ENCODE measurements at places on chromosomes 12 and 14.

DNA sequence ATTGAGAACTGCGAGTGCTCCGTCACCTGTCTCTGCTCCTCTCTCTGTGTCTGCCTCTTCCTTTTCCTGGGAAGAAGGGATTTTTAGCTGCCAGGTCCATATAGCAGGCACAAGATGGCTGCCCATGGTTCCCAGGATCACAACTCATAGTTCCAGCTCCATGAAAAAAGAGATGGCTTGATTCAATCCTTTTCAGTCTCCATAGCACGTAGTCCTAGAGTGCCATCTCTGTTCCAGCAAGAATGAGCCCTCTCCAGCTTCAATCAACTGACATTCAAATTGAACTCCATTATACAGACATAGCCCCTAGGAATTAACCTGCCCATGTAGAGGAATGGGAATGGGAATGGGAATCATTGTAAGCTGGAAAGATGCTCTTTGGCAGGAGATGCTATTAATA is 34.7 kb upstream of the RTRAF start:
- DNase-seq: no peak

GRCh38 chr14:64823305-64823861 is 56.3 kb downstream of the SPTB start:
- DNase-seq: peak; percentile 52

DNA sequence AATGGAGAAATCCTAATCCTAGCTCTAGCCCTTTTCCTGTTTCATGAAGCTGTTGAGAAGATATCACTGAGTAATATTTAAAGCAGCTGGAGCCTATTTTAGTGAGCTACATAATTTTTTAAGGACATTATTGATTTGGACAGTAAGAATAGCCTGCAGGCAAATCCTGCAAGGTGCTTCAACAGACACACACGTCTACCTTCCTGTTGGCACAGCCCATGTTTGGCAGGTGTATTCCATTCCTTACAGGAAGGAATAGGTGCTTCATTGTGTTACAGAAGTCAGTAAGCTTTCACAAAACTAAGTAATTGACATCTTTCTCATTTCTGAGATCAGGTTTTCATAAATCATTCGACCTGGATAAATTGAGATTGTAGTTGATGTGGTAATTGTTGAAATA is 50.6 kb downstream of the FOXA1 start:
- DNase-seq: no peak

DNA sequence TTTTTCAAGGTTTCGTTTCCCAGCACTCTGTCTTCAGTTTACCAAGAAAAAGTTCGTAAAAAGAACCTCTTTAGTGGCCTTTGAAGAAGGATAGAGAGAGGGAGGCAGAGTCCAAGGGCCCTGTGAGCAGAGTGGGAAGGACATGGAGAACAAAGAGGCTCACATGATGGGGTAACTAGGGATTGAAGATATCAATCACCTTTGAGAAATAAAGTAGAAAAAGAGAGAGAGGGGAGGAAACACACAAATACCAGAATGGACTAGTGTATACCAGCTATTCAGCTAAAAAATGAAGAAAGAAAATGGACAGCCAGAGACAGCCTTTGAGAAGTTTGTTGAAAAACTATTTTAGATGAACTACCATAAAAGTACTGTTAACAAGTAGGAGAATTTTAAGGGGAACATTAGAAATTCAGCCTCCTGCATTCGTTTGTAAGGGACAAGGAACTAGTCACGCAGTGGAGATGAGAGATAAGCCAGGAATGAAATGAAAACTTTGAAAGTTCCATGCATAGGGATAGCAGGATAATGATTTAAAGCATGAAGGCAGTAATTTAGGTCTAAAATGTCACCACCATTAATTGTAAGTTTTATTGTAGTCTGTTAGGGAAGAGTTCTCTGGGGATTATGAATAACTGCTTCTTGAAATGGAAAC is 82.1 kb downstream of the SPTSSA start:
- DNase-seq: no peak

- no peak for DNase-seq
Measured at GRCh38 chr12:944211-944610, 5.3 kb downstream of the RAD52 start.

DNA sequence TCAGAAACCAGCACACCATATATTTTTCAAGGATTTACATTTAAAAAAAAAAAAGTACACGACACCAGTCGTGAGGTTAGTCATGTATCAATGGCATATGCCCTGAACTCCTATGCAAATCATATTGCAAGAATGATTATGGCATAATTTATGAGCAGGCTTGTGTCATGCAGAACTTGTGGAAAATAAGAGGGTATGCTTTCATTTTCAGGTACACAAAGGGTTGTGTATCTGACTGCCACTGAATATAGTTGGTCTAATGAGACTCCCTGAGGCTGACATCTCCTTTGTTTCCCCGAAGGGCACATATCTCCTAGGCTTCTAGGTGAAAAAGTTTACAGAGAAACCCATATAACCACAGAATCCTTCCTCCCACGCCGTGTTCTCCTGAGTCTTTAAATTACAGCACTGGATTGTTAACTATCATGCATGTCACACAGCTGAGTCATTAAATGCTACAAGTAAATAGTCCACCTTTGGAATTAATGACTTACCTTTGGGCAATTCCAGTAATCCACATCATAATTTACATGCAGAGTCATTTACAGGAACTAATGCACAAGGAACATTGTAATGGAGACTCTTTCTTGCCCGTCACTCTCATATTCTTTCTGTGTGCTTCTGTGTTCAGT is 356.7 kb upstream of the DIO2 start:
- no peak for DNase-seq

- no peak for DNase-seq
Measured at GRCh38 chr12:100128512-100128908, 14.2 kb downstream of the BLTP3B start.

DNA sequence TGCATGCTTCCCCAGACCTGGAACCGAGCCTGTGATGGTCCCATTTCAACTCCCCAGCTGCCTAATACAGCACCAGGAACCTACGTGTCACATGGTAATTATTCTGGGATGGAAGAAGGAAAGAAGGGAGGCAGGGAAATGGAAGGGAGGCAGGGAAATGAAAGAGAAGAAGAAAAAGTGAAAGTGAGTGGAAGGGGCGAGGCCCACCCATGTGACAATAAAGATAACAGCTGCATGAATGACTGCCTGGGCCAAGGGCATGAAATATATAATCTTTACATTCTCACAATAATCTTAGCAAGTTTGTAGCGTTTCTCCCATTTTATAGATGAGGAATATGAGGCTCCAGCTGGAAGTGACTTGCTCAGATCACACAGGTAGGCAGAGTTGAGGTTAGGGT is 245.0 kb upstream of the PWP1 start:
- DNase-seq: no peak

DNA sequence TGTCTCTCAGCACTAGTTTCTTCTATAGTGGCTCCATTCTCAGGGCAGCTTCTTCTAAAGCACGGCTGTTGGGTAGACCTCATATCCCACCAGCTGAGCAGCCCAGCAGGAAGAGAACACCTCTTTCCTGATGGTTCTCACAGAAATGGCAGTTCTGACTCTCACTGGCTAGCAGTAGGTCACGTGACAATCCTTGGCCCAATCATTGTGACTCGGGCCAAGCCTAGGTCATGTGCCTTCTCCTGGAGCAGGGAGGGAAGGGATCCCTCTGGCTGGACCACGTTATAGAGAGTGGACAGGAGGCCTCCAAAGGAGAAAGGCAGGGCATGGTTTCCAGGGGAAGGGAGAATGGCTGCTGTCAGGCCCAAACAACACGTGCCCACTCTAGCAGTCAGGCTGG is 149.1 kb downstream of the AACS start:
- no peak for DNase-seq

- no peak for DNase-seq
Measured at GRCh38 chr14:22007363-22007762, 333.7 kb upstream of the OR4E1 start.

DNA sequence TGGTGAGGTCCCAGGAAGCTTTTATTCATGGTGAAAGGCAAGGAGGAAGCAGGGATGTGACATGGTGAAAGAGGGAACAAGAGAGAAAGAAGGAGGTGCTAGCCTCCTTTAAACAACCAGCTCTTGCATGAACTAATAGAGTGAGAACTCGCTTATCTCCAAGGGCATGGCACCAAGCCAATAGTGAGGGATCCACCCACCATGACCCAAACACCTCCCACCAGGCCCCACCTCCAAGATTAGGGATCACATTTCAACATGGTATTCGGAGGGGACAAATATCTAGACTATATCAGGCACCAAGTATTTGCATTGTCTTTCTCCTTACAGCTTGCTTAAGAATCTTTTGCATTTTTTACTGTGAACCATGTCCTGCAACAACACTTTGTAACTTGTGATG is 91.9 kb upstream of the DHRS4 start:
- no peak for DNase-seq

DNA sequence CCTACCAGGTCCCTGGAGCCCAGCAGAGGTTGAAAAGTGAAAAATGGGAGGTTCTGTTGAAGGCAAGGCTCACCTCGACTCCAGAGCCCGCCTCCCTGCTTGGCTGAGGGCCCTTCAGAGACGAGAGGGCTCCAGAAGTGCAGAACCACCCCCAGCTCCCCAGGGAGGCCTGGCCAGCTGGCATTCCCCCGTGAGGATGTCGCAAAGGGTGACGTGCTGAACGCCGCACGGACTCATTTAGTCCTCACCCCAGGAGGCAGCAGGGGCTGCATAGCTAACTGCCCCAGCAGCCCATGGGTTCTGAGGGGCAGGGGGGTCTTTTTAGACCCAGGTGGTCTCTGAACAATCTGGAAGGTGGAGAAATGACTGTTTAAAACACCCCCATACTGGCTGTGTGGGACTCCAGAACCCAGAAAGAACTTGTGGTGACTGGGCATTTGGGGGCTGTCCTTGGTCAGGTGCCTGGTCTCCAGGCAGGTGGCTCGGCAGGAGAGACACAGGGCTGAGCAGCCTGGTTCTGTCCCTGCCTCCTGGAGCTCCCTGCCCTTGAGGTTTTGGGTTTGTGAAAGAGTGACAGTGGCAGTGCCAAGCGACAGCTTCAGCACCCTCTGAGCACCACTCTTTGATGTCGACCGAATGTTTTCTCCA is 32.0 kb downstream of the ANAPC7 start:
- DNase-seq: no peak

DNA sequence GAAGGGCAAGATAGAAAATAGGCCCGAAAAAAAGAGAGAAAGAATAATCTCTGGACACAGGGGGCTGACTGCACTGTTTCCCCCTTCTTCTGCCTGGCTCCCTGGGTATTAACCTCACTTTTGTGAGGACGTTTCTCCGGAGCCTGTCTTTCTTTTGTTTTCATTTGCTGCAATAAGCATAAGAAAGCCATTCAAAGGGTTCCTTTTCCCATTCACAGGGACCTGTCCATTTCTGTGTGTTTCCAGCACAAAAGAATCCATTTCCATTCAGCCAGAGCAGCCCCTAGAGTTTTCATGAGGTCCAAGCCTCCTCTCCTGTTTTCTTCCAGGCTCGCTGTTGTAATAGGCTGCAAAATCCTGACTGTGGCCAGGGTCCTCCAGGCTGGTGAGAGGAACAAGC is 16.8 kb downstream of the PLXNC1 start:
- DNase-seq: no peak

- DNase-seq: no peak
Measured at GRCh38 chr12:96060041-96060440, 24.7 kb upstream of the LTA4H start.

- peak; percentile 77 for DNase-seq
Measured at GRCh38 chr14:49865431-49865859, 12.9 kb upstream of the NEMF start.

GRCh38 chr12:110355073-110355472 is 48.4 kb downstream of the ANAPC7 start:
- peak; percentile 13 for DNase-seq

- no peak for DNase-seq
Measured at GRCh38 chr12:110421159-110421661, 17.7 kb upstream of the ANAPC7 start.

DNA sequence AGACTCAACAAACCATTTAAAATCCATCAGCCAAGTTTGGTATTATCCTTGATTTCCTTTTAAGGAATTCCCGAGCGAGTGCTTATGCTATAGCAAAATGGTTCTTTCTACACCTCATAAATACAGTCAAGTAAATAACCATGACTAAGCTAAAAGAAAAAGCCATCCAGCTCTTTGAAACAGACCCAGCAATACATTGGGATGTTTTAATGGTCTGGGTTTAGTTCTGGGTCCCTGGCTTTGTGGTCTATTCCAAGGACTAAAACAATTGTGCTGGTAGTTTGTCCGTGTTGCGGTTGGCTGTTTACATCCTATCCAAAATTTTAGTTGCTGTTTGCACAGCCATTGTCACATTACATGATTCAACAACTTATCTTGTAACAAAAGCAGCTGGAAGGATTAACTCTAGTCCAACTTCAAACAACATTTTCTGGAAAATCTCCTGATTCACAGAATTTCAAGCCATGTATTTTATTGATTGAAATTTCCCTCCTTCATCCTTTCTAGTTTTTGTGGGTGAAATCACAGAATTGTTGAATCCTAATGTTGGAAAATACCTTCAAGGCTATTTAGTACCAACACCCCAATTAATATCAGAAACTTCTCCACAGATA is 19.6 kb downstream of the KLRB1 start:
- no peak for DNase-seq

GRCh38 chr12:71200706-71201105 is 42.9 kb upstream of the TSPAN8 start:
- no peak for DNase-seq

DNA sequence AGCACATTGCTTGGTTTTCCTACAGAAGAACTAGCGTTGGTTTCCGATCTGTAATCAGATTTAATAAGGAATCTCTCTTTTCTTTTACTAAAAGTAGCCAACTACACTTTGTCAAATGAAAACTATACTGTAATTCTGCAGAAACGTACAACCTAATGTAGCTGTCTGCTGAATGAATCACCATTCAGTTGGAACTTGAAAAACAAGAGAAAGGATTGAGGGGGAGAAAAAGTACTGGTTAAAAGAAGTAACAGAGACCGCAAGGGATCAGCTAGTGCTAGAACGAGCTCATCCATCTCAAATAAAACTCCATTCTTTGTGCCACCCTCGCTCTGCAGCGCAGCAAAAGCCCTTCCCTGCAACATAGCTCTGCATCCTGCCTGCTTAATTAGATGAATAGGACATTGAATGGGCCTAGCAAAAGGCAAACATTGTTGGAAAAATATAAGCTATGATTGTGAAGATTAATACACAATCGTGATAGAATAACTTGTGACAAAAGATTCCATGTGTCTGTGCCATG is 2.6 kb downstream of the GARIN2 start:
- no peak for DNase-seq

DNA sequence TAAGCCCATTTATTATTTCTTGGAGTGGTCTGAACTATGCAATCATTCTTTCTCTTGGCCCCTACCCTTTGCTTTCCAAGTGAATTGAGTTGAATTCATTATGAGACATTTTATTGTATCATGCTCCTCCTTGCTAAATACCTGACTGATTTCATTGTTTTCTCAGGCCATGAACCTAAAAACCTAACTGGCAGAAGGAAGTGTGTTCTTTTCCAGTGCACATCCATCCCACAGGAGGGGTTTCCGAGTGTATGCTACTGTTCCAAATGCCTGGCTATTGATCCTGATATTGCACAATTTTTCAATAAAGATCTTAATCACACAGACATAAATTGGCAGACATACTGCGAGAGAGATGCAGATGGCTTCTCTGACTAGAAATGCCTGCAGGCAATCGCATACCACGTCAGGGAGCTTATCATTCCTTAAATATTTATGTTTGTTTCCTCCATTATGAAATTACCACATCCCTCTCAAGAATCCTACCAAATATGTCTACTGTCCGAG is 162.2 kb upstream of the EGLN3 start:
- no peak for DNase-seq

- DNase-seq: no peak
Measured at GRCh38 chr12:68264857-68265256, 11.5 kb upstream of the IL22 start.

- DNase-seq: no peak
Measured at GRCh38 chr14:94935706-94936300, 165.9 kb upstream of the GSC start.

- no peak for DNase-seq
Measured at GRCh38 chr14:36996857-36997590, 175.4 kb downstream of the SLC25A21 start.

All from T-helper 9 cell (primary cell).